ENCODE measurements at places on chromosomes 3 and 15.

GRCh38 chr3:101828691-101829436 is 20.4 kb upstream of the NFKBIZ start:
- no peak for DNase-seq

GRCh38 chr15:68791431-68792283 is 29.0 kb downstream of the ANP32A start:
- DNase-seq, result peak; percentile 18

DNA sequence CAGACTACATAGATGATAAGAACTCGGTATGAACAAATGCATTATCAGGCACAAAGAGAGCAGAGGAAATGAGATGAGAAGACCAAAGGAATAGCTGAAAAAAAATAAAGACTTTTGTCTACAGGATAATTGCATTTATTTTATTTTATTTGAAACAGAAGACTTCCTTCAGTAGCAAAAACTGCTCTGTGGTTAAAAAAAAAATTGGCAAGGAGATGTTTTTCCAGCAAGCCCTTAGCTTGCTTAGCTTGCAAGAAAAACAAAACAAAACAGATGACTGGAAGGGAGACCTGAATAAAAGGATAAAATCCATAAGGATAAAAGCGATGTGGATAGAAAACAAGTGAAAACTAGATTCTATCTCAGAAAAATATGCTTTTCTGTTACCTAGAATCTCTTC is 9.1 kb upstream of the PPM1L start:
- no peak for DNase-seq

DNA sequence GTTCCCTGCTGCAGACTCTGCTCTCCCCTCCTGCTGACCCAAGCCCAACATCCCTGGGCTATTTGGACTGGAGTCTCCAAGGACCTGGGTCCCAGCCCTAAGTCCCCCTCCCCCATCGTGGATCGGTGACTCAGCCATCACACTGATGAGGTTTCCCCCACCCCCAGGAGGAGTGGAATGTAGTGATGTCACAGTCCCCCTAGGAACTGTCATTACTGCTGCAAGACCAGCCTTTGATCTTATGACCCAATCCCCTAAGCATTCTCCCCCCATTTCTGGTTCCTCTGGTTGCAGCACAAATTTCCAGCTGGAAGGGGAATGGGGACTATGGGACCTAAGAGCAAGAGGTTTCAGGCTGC is 63.4 kb upstream of the CSPG4 start:
- no peak for DNase-seq

- no peak for DNase-seq
Measured at GRCh38 chr3:78814893-78815562, 952.8 kb downstream of the ROBO1 start.

DNA sequence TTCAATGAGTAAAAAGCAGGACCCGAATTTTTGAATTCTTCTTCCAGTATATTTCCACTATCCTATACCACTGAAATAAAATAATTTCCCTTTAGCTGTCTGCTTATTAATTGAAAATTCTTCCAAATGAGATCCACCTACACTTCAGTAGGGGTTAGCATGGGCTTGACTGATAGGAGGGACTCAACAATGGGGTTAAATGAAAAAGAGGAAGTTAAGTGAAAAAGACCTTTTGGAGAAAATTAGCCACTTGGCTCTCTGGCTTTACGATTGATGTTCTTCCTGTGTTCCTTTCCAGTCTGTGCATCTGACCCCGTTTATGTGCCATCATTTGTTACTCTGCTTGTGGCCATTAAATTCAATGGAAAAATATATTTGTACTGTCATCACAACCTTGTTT is 54.0 kb upstream of the GCNT3 start:
- DNase-seq, result no peak

- no peak for DNase-seq
Measured at GRCh38 chr3:25532431-25533162, 104.5 kb downstream of the RARB start.

DNA sequence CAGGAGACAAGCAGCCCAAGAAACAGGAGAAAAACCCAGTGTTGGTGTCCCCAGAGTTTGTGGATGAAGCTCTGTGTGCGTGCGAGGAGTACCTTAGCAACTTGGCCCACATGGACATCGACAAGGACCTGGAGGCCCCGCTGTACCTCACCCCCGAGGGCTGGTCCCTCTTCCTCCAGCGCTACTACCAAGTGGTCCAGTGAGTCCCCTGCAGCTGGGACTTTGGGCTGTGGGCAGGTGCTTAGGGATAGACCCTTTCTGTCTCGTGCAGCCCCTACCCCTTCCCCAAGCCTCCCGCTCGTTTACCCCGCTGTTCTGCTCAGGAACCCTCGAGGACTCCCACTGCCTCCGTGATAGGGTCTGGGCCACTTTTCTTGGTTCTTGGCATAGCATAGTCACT is 10.5 kb downstream of the TTLL3 start:
- no peak for DNase-seq

DNA sequence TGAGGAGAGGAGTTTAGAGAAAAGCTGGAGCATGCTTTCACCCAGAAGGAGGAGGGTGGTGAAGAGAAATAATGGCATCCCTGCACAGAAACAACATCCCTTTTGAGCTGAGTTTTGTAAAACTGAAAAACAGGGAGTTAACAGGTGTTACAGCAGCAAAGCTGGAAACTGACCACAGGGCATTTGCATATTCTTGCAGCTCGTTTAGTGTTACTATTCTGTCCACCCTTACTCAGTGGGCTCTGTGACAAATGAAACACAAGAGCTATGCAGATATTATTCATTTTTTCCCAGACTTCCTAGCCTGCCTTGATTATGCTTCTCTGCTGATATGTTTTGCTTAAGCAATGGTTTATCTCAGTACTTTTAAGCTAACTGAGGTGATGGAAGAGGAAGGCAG is 272.0 kb downstream of the NEK10 start:
- no peak for DNase-seq

DNA sequence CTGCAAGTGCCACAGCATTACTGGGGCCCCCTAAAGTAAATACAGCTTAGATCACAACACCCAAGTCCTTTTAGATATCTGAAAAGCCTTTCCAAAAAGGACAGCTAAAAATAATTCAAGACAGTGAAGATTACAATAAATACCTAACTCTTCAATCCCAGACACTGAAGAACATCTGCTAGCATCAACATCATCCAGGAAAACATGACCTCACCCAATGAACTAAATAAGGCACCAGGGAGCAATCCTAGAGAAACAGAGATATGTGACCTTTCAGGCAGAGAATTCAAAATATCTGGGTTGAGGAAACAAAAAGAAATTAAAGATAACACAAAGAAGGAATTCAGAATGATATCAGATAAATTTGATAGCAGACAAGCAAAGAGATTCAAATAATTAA is 71.7 kb upstream of the TTC14 start:
- DNase-seq, result no peak

DNA sequence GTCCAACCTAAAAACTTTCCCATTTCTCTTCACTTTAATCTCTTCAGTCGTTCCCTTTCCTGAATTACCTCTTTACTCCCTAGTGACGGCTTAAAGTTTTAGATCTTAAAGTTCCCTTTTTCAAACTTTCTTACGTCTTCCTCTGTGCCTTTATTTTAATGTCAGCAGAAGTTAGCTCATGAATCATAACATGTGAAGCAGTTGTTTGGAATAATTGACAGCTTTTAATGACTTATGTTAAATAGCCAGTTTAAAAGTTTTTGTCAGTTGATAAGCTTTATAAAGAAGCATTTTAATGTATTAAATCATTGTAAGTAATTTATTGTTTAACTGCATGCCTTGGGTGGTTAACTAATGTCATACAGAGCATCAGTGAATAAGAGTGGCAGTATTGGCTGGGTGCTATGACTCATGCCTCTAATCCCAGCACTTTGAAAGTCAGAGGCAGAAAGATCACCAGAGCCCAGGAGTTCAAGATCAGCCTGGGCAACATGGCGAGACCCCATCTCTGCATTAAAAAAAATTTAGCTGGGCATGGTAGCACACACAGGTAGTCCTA is 33.9 kb downstream of the PIK3CA start:
- DNase-seq, result no peak

DNA sequence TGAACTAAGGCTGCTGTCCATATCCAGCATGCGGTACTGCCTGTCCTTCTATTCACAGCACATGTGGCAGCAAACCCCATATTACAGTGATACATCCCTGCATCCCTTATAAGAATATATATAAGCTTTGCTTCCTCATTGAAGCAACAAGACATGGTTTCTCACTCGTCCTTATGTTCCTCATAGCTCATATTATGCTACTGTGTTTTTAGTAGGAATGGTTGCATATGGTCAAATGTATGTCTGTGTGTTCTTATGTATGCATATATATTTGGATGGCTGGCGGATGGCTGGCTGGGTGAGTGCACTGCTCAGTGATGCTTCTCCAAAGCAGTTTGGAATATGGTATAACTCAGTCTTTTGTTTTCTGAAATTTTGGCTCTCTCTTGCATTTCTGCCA is 254.9 kb downstream of the LPP start:
- no peak for DNase-seq

DNA sequence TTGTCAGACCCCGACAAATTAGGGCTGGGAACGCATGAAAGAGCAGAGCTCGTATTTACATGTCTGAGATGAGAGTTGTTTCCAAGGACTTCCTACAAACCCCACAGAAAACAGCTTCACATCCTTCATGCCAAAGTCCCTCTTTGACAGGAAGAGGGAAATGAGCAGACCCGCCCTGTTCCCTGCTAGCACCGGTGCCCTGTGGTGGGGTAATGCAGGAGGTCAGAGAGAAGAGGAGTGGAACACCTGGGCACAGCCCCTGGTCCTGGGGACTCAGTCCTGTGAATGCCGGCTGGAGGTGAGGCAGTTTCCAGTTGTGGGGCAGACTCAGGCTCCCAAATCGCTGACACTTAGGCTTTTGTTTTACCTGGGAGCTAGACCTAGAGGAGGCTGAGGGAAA is 4.0 kb downstream of the PLA2G4D start:
- no peak for DNase-seq

- DNase-seq, result no peak
Measured at GRCh38 chr3:139234491-139234890, 109.3 kb upstream of the MRPS22 start.

DNA sequence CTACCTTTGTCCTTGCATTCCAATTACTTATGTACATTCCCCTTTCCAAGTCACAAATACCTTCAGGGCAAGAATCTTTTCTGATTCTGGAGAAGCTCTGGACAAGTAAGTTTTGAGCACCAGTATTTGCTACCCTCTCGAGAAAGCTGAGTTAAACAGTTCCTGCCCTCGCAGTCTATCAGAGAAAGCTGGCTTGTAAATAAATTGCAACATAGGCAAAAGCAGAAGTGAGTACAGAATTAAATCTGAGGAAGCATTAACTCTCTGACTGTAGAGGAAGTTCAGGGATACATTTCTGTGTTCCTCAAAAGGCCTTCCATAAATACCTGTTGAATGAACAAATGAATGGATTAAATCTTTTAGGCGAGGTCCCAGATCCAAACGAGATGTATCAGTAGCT is 1.2 kb downstream of the OSBPL11 start:
- DNase-seq, result no peak

GRCh38 chr15:82641129-82641798 is 5.9 kb downstream of the CPEB1 start:
- DNase-seq, result no peak

GRCh38 chr15:67100801-67101581 is 35.6 kb downstream of the SMAD3 start:
- DNase-seq, result no peak

GRCh38 chr3:101259485-101260341 is 60.7 kb downstream of the IMPG2 start:
- DNase-seq, result no peak

DNA sequence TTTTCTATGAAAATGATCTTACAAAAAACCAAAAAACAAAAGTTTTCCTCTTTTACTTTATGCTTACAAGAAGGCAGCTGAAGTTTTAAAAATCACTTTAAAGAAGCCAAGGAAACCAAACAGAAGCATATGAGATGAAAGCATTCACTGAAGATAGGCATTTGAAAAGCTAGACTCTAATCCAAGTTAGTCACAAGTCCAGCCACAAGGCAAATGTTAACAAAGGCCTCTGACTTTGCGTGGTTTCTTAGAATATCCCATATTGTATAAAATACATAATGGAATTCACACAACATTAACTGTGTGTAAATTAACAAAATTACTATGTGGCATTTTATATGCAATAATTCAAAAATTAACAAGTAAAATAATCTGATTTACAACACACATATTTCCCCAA is 17.7 kb downstream of the MRPL3 start:
- no peak for DNase-seq

DNA sequence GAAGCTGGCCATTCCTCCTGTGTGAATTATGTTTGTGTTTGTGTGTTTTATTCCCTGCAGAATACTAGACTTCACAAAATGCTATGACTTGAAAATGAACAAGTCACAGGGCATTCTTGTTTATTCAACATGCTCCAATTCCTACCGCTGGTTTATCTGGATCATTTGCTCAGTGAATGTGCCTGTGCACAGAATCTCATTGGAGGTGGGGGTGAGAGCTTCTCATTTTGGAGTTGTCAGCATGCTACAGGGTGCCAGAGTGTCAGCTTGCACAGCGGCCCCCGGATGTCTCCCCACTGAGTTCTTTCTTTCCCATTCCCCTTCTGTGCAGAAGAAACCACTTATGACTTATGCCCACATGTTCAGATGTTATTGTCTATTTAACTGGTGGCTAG is 428.7 kb downstream of the ROBO2 start:
- no peak for DNase-seq

- no peak for DNase-seq
Measured at GRCh38 chr3:42224658-42225421, 41.1 kb downstream of the CCK start.

DNA sequence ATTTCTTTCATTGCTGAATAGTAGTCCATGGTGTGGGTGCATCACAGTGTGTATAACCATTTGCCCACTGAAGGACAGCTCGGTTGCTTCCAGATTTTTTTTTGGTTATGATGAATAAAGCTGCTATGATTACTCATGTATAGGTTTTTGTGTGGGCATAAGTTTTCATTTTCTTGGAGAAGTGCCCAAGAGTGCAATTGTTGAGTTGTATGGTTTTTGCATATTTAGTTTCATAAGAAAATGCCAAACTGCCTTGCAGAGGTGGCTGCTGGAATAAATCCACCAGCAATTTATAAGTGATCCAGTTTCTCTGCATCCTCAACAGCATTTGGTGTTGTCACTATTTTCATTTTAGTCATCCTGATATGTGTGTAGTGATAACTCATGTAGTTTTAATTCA is 8.4 kb upstream of the SPESP1 start:
- no peak for DNase-seq

- DNase-seq, result no peak
Measured at GRCh38 chr15:42955518-42955917, 34.9 kb upstream of the TTBK2 start.

DNA sequence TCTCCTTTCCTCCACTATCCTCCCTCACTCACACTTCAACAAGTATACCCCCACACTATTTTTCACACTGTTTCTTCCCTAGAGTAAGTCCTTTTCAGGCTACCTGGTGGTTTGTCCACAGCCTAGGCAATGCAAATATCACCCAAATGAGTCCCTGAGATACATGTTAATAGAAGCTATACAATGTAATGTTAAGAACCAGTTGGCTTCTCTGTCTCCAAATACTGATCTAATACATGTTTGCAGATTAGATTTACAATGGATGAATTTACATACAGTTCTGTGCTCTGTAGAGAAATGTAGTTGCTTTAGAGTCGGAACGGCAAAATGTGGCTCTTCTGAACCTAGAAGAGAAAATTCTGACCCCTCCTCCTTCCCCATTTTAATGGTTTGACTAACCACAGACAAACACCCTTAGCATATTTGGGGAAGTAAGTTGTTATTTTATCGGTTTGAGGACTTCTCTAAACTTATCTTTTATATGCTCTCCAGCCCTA is 63.6 kb upstream of the MBNL1 start:
- no peak for DNase-seq

GRCh38 chr3:138434875-138435772 is 708 bp downstream of the ESYT3 start:
- DNase-seq, result no peak
